ENCODE measurements at places on chromosomes 16 and 17.

DNA sequence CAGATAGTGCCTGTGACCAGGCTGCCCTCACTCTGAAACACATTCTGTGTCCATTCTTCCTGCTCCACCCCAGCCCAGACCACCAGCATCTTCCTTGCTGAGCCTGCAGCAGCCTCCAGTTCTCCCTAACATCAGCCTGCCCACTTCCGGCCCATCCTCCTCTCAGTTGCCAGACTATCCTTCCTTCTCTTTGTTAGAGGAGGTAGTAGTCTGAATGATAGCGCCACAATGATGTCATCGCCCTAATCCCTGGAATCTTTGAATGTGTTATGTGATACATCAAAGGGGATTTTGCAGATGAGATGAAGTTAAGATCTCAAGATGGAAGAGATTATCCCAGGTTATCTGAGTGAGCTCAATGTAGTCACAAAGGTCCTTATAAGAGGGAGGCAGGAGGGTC is 3.2 kb upstream of the ZDHHC1 start:
- no peak overlapping the region for H3K27ac ChIP-seq
- peaks cover 11% of the 10 kb centered on the region for H3K4me1 ChIP-seq
- no peak overlapping the region for H3K4me3 ChIP-seq
- DNase-seq, result no peak
- H3K36me3 ChIP-seq, result no peaks in the 10 kb centered on the region
- H3K27me3 ChIP-seq, result peaks cover 31% of the 10 kb centered on the region

DNA sequence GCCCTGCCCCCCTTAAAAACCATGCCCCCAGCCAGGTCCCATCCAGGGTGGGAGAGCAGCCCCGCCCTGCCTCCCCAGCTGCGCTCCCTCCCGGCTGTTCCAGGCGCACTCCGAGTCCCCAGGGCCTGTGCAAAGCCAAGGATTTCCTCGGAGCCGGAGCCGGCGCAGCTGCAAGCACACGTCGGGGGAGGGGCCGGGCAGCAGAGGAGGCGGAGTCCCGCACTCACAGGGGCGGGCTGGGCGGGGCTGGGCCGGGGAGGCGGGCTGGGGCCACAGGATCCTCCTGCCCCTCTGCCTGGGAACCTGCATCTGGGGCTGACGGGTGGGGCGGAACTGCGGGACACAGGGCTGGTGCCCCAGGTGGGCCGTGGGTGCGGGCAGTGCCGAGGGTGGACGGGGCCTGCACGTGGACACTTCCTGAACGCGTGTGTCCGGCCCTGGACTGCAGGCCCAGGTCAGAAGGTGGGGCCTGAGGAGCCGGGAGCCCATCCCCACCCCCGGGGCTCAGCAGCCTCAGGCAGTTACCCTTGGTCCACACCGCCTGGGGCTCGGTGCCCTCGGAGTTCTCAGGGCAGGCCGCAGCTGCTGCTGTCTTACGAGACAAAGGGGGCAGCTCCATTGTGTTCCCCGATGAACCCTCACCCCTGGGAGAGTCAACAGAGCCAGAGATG is 24.0 kb upstream of the SSTR5 start:
- no peaks in the 10 kb centered on the region for H3K36me3 ChIP-seq
- H3K4me1 ChIP-seq, result peaks cover 1% of the 10 kb centered on the region
- no peak overlapping the region for H3K4me3 ChIP-seq
- no peak overlapping the region for H3K27ac ChIP-seq

DNA sequence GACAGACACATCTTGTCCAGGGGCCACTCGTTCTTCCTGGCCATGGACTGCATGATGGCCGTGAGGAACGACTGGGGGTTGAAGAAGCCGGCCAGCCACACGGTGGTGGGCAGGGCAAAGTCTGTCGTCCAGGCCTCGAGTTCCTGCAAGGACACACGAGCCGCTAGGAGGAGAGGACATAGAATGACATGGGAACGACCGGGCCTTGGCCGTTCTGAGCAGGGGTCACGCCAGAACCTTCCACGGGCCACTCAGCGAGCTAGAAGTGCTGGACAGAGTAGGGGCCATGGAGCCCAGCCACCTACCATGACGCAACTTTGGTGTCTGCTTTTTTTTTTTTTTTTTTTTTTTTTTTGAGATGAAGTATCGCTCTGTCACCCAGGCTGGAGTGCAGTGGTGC is 47.0 kb downstream of the PGS1 start:
- peaks cover 19% of the 10 kb centered on the region for H3K4me1 ChIP-seq
- no peak overlapping the region for H3K4me3 ChIP-seq
- DNase-seq, result no peak
- H3K27ac ChIP-seq, result no peak overlapping the region
- peaks cover 20% of the 10 kb centered on the region for H3K36me3 ChIP-seq
- H3K27me3 ChIP-seq, result no peaks in the 10 kb centered on the region

GRCh38 chr17:40696651-40697072 is 6.9 kb downstream of the KRT24 start:
- H3K36me3 ChIP-seq, result no peaks in the 10 kb centered on the region
- no peak overlapping the region for H3K4me3 ChIP-seq
- peaks cover 27% of the 10 kb centered on the region for H3K4me1 ChIP-seq
- DNase-seq, result no peak
- H3K27ac ChIP-seq, result no peak overlapping the region

DNA sequence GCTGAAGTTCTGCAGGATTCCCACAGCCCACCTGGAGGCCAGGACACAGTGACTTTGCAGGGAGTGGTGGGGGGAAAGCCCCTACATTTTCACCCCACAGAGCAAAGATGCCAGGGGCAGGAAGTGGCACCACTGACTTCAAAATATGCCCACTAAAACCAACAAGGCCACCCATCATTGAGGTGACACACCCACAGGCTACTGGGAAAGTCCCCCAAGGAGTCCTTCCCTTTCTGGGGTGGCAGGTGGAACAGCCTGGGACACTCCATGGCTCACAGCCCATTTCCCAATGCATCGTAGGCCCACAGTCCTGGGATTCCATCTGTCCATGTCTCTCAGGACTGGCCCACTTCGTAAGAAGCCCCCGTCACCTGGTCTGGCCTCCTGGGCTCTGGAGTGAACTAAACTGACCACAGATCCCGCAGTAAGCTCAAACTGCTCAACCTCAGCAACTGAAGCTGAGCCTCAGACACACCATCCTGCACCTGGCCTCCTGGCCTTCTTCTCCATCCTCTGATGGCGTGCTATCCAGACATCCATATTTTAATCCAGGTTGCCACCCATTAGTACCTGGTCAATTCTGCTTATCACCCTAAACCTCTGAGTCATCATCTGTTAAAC is 7.5 kb upstream of the CCL1 start:
- no peak overlapping the region for H3K27ac ChIP-seq
- no peaks in the 10 kb centered on the region for H3K36me3 ChIP-seq
- peaks cover 2% of the 10 kb centered on the region for H3K27me3 ChIP-seq
- H3K4me1 ChIP-seq, result no peaks in the 10 kb centered on the region
- no peak overlapping the region for H3K4me3 ChIP-seq

DNA sequence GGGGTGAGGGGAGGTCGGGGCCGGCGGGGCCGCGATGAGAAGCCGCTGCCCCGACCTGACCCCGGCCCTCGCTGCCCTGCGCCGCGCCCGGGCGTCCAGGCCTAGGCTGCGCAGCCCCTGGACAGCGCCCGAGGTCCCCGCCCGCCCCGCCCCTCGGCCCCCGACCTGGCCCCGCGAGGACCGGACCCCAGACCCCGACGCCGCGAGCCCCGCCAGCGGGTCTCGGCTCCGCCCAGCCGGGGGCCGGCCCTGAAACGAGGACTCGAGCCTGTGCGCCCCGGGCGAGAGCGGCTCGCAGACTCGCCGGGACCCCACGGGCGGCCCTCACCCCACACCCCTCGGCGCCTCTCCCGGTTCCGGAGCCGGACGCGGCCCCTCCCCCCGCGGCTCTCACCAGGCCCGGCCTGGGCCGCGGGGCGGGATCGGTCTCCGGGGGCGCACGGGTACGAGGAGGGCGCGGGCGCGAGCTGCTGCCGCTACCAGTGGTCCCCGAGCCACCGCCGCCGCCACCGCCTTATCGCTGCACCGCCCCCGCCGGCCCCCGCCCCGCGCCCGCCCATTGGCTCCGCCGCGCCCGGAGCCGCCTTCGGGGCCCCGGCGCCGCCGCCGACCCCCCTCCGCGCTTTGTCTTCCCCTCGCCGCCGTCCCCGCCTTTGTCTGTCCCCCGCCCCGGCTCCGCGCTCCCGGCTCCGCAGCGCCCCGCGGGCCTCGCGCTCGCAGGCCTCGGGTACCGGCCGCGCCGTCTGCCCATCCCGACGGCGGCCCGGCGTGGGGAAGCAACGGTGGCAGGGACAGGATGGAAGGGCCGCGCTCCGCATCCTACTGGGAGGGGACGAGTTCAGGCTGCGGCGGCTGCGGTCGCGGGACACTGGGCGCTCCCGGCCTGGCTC is at the start of gene LIMD2:
TSS of gene LIMD2 (minus strand) at position 488 of the 890 bp plus-strand sequence. CDS start 827 bp downstream, outside the sequence.
- H3K27me3 ChIP-seq, result no peaks in the 10 kb centered on the region
- H3K4me3 ChIP-seq, result peak within 1 kb of the TSS; percentile 77
- H3K36me3 ChIP-seq, result peaks cover 4% of the 10 kb centered on the region
- peaks cover 11% of the 10 kb centered on the region for H3K4me1 ChIP-seq
